Head of caudate nucleus (tissue), 42 donors: ENCODE measurements at places on chromosomes 7 and 10.

DNA sequence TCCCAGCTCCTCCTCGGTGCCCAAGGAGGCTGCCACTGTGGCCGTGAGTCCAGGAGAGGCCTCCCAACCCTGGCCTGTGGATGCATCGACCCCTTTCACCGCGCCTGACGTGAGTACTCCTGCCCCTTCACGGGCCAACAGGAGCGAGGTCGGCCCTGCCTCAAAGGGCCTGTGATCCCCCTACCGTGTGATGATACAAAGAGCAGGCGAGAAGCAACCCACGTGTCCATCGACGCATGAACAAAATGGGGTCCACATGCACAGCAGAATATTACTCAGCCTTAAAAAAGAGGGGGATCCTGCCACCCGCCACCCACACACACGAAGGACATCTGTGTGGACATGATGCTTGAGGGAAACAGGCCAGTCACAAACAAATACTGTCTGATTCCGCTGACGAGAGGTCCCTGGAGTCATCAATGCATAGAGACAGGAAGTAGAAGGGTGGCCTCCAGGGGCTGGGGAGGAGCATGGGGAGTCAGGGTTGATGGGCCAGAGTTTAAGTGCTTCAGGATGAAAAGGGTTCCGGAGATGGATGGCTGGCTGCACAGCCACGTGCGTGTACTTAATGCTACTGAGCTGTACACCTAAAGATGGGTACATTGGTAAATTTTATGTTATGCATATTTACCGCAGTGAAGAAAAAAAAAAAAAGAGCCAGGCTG, 151.9 kb downstream of the PRKAG2 start:
- no peak for DNase-seq

- no peak for DNase-seq
Measured at GRCh38 chr10:55065185-55065584, 264.2 kb upstream of the PCDH15 start.

GRCh38 chr7:4712281-4713182, 30.4 kb downstream of the FOXK1 start:
- DNase-seq = no peak

GRCh38 chr7:131161103-131161502, 166.6 kb upstream of the MKLN1 start:
- no peak for DNase-seq

DNA sequence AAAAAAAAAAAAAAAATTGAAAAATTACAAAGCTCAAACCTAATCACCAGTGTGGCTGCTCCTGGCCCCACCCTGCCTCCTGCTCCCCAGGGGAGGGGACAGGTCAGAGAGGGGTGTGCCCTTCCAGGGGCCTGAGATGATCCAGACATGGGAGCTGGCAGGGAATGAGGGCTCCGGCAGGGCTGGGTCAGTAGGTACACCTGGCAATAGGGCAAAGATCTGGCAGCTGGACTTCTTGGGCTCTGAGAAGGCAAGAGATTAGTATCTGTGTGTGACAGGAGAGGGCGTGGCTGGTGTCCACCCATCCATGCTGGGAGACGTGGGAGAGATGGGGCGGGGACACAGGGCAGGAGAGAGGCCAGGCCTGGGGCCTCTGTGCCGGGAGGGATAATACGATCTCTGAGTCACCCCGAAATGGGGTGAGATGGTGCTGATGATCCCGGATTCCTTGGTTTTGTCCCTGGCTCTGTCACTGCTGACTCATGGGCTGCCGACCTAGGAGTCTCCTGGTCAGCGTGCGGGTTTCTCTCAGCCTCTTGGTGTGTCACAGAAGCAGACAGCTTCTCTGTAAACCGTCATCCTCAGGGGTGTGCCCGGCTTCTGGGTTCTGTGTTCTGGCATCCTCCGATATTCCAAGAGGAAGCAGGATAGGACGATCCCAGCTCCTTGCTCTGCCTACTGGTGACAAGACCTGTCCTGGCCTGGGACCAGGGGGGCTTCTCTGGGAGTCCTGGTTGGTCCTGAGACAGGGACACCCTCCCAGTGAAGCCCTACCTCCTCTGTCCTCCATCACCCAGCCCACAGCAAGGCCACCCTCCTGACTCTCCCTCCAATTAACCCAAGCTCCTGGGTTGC, 8.2 kb upstream of the CLDN4 start:
- no peak for DNase-seq

DNA sequence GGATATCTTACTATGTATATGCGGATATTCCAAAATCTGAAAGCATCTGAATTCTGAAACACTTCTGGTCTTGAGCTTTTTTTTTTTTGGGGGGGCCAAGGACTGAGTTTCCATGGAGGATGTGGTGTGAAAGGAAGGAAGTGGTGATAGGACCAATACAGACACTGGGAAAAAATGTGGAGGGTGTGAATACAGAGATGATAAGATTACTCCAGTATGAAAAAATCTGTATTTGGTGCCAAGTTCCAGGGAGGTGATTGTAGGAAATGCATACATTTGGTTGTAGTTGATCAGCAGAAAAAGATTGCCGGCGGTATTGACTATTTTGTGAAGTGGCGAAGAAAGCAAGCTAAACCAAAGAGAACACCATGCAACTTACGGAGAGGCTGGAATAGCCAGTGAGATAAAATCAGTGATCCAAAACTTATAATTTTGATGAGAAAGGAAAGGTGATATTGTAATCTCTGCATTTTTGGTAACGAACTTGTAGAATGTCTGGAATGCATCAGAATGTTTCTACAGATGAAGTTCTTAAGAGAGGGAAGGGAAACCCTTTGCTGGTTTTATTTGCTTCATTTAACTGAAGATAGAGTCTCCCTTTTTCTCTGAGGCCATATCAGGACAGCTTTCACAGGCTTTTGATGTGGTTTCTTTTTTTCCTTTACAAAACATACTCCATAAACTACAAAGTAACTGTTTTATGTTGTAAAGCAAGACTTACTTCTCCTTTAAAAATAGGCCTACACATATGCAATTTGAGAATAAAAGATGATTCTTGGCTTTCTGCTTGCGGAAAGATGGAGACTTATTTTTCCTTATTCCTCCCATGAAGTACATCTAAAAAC, 6.0 kb downstream of the WDR37 start:
- no peak for DNase-seq

DNA sequence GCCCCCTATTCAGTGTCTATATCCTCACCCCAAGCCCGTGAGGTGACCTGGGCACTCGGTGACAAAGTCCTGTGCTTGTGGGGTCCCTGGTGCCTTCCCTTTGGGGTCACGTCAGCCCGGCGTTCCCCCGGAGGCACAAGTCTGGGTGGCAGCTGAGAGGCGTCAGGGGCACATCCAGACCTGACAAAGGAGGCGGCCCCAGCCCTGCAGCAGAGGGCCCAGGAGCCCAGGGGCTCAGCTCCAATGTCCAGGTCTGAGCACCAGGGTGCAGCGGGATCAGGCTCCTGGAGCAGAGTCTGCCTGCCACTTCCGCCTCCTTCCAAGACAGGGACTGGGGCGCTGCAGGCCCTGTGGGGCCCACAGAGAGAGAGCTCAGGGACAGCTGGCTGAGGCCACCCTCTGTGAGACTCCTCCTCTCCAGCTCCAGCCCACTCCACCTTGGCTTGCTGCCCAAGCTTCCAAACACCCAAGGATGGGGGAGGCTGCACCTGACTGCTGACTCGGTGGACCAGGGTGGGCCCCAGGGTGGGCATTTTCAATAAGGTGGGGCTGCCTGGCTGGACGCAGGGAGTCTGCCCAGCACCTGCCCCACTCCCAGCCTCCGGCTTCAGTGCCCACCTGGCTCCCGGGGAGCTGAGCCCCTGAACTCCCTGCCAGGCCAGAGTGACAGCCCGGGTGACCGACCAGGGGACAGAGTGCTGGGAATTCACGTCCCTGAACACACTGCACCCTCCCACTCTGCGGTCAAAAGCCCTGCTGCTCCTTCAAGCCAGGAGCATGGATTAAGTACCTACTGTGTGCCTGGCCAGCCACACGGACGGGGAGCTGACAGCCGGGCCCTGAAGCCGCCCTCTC, 1.0 kb upstream of the KNDC1 start:
- peak; percentile 45 for DNase-seq

DNA sequence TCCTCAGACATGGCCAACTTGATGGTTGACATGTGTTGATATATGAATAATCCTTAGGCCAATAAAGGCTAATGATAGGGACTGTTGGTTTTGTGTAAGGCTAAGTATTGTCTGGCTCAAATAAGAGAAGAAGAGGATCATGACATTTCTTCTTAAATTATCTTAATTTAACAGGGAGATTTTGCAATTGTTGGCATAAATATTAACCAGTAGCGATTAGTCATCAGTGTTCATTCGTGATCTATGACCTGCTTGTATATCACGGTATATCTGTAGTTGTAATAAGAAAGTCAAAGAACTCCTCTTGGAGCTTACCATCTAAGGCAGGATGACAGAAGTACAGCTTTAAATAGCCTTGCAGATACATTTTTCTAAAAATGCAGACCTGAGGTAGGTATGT, 196.4 kb downstream of the CREB5 start:
- no peak for DNase-seq
